Activated CD4-positive, alpha-beta T cell treated with anti-CD3 and anti-CD28 coated beads, Interleukin-2, amount 50 U/mL, for 4 hours (primary cell): ENCODE measurements at places on chromosomes 1 and 21.

- DNase-seq: no peak
Measured at GRCh38 chr1:107432108-107432507, 291.3 kb downstream of the NTNG1 start.

GRCh38 chr1:166695115-166695514 lies 144.2 kb upstream of the POGK start:
- no peak for DNase-seq

GRCh38 chr1:24157918-24158481 lies 15.1 kb upstream of the IL22RA1 start:
- DNase-seq: no peak

GRCh38 chr1:41497461-41498030 lies 13.1 kb upstream of the EDN2 start:
- no peak for DNase-seq

GRCh38 chr1:1253972-1254666 lies 7.6 kb upstream of the C1QTNF12 start:
- DNase-seq: no peak

DNA sequence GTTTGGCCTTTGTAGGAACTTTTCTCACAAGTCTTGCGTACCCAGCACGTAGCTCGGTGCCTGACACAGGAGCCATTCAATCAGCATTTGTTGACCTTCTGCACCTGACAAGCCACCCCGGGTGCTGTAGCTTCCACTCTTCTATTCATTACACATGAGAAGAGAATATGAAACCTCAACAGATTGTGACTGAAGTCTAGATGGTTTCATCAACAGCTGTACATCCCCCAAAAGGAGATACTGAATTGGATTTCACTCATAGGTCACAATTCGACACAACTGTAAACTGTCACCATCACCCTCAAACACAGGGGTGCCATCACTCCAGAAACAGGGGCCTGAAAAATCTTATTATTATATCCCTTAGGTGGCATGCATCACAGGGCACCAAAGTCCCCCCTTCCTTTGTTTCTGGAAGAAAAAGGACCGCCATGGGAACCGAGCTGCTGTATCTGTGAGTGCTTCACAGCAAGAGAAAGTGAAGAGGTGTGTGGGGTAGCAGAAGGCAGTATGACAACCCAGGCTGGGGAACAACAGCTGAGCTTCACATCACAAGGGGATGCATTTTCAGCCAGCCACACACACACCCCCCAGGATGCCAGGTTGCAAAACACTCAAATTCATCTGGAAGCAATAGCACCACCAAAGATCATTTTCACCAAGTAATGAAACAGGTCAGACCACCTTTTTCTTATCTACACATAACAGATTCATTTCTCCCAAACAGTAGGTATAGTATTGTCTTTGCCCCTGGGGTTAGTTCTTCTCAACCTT lies 225.7 kb downstream of the TOMM20 start:
- no peak for DNase-seq

DNA sequence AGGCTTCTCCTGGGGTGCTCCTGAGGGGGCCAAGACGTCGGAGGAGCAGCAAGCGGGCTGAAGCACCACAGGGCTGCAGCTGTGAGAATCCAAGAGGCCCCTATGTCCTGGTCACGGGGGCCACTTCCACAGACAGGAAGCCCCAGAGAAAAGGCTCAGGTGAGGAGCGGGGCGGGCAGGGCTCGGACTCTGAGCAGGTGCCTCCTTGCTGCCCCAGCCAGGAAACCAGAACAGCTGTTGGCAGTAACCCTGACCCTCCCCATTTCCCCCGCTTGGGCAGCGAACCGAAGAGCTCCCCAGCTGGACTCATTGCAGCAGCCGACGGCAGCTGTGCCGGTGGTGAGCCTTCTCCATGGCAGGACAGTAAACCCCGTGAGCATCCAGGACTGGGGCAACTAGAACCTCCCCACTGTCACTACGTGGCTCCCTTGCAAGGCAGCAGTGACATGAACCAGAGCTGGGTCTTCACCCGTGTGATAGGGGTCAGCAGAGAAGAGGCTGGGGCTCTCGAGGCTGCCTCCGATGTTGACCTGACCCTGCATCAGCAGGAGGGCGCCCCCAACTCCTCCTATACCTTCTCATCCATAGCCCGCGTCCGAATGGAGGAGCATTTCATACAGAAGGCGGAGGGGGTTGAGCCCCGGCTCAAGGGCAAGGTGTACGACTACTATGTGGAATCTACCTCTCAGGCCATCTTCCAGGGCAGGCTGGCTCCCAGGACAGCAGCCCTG lies 625 bp downstream of the KLHDC7A start:
- DNase-seq: no peak

DNA sequence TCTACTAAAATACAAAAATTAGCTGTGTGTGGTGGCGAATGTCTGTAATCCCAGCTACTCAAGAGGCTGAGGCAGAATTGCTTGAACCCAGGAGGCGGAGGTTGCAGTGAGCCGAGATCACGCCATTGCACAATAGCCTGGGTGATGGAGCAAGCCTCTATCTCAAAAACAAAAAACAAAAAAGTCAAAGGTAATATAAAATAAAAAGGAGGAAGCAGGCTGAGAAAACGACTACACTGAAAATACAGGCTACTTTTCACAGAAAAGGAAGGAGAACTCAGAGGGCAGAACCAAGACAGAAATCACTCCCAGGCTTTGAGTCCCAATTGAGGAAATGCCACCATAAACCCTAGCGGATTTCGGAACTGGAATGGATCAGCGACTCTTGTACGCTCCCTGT lies 5.9 kb upstream of the A3GALT2 start:
- DNase-seq: no peak

DNA sequence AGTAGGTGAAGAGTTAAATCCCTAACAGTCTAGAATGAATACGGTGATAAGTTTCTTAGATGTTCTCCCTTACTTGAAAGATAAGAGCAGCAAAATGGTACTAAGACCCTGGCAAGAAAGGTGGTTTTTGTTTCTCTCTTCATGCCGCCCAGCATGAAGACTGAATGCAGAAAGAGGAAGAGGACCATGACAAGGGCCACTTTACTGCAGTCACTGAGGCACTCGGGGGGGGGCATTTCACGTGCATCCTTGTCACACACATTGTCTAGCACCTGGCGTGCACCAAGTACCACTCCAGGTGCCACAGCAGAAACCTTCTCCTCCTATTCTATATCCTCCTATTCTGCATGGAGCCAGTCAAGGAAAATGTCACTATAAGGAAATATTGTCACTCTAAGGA lies 222.0 kb downstream of the TOMM20 start:
- DNase-seq: no peak

- no peak for DNase-seq
Measured at GRCh38 chr1:30805304-30806003, 47.9 kb upstream of the LAPTM5 start.

- no peak for DNase-seq
Measured at GRCh38 chr1:96234299-96234698, 487.3 kb upstream of the PTBP2 start.

- no peak for DNase-seq
Measured at GRCh38 chr1:64934115-64934877, 32.1 kb downstream of the JAK1 start.

DNA sequence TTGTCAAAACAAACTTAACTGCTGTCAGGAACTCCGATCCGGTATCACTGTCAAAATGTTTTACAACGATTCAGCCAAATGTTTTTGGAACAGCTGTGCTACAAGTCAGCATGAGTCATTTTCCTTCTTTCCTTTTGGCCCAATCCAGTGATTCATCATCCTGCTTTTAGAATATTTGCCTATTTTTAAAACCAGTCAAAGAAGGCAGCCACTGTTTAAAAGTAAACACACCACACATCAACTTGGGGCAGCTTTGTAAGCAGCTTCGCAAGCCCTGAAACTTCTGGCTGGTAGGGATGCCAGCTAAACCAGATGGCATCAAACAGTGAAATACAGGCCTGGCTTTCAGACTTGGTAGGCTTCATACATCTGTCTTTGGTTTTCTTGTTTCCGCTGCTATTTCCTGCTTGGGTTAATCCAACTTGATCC lies 14.9 kb downstream of the MAP3K7CL start:
- DNase-seq: no peak

- no peak for DNase-seq
Measured at GRCh38 chr1:51281807-51282206, 45.7 kb downstream of the RNF11 start.

- DNase-seq: no peak
Measured at GRCh38 chr1:210003501-210003900, 65.5 kb downstream of the SYT14 start.

- DNase-seq: no peak
Measured at GRCh38 chr1:59070610-59071009, 226.3 kb upstream of the FGGY start.

DNA sequence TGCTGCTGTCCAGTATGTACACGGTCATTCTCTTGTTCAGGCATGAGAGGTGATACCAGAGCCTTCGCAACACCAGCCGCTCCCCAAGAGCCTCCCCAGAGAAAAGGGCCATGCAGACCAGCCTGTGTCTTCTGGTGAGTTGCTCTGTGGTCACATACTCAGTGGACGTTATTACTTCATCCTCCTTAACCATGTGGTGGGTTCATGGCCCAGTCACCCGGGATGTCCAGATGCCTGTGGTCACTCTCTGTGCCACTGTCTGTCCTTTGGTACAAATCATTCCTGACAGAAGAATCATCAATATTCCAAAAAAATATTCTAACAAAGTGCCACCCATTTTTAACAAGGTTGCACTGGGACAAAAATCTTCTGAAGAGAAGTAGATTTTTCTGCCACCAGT lies 8.8 kb upstream of the ZNF124 start:
- no peak for DNase-seq

DNA sequence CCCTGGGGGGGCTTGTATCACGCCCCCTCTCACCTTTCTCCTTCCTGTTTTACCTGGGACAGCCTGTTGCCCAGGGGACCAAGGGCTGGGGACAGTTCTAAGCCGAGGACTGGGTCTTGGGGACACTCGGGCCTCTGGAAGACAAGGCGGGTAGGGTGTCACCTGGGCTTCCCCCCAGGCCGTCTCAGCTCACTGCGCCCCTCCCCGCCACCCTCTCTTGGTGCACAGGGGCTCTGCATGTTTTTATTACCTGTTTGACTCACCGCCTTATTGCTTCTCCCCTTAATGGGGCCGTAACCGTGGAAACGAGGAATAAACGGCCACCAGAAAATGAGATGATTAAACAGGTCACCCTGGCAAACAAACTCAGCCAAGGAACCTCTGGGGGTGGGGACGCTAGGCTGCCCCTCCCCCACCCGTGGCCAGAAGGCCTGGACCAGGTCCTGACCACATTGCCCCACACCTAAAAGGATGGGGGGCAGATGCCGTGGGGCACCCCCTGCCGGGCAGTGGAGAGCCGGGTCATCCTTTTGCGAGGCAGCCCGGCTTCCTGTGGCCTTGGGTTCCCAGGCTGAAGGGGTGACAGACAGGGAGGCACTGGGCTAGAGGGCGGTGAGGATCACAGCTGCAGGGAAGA lies 109.9 kb downstream of the CASZ1 start:
- DNase-seq: no peak
